Astrocyte of the hippocampus (primary cell): ENCODE measurements at places on chromosomes 1 and 21.
A peak's percentile ranks its signal among the peaks of the same experiment; 100 is the strongest.

DNA sequence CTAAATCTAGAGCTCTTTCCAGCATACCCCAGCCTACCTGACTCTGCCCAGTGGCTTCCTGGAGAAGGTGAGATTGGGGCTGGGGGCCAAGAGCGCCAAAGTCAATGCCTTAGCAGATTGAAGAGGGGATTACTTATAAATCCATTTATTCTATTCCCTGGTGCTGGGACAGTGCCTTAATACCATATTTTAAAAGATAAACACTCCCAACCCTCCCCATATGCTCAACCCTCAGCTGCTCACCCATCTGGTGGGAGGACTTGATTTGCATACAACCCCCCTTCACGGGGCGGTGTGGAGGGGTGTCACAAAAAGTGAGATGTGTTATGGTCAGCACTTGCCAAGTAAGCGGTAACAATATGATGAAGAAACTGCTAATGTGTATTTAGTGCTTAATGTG lies 3.2 kb upstream of the DISP3 start:
- no peak for DNase-seq

DNA sequence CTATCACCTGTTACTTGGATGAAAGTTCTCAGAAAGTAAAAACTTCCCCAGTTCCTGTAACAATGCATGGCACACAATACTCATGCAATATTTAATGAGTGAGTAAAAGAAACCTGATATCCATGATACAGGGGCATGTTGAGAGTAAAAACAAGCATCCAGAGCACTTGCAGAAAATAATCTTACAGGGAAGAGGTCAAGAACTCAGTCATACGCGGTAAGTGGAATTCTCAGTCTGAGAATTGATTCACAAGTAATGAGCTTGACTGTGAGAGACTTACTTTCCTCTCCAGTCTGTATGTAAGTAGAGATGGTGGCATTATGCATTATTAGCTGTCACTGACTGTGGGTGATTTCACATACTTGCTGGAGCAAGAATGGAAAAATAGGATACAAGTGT lies 976.9 kb downstream of the BRINP3 start:
- peak; percentile 1 for DNase-seq

- DNase-seq = peak; percentile 20
These were observed 17.4 kb upstream of the ZMYM6 start for GRCh38 chr1:35049116-35049515.

DNA sequence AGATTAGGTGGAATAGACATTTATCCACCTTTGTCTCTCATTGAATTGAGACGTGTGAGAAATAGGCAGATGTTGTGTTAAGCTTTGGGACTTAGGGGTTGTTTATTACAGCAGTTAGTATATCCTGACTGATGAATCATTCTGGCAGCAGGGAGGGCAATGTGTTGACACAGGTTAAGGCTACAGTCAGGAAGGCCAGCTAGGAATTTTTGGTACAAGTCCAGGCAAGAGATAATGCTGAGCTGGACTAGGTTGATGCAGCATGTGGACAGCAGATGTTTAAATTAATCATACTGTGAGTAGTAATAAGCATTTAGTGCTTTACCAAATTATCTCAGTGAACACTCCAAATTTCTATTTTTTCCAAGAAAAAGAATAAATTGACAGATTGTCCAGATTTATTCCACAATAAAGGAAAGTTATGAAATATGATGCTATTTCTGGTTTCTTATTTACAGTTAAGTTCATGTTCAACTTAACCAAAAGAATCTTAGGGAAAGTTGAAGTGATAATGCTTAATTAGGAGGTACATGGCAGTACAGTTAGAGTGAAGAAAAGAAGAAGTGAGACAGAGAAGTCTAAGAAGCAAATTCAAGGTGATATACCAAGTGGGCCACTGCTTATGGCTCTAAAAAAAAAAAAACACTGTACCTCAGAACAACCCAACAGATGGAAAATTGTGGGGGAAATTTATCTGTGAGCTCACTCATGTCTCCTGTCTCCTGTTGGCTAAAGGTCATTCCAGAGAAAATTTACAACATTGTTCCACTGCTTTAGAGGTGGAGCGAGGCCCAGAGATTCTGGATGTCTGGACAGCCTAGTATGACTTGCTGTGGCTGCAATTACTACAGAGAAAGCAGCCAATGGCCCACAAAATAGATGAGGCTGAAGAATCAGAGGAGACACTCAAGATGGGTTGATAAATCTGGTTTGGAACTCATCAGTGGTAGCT lies 102.7 kb upstream of the C21orf91 start:
- peak; percentile 32 for DNase-seq

DNA sequence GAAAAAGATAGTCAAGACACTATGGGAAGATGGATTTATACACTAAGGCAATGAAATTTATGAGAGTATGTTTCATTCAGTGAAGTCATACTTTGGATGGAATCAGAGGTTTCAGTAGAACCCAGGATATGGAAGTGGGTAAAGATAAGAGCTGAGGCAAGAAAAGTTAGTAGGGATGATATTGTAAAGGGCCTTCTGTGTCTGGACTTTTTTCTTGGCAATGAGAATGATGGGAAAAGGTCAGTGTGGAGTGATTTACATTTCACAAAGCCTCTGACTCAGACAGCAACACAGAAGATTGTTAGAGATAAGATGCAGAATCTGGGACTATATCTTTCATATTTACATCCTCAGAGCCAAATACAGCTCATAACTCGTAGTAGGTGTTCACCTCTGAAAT lies 32.1 kb downstream of the SH3BGR start:
- peak; percentile 30 for DNase-seq

DNA sequence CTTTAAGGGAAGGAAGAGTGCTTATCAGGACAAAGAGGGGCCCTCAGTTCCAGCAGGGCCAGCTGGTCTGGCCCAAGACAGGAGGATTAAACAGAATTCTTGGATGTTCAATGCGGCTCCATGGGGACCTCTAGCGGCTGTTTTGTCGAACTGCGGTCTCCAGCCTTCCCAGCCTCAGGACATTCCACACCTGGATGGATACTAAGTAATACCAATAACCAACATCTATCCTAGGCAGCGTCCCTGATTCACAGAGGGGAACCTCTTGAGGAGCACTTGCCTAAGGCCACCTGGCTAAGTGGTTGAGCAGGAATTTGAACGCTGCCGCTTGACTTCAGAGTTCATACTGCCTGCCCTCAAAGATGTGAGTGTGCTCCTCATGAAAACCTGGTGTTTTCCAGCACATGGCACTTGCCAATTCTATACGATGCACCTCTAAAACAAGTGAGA lies 15.5 kb upstream of the CD247 start:
- peak; percentile 83 for DNase-seq

DNA sequence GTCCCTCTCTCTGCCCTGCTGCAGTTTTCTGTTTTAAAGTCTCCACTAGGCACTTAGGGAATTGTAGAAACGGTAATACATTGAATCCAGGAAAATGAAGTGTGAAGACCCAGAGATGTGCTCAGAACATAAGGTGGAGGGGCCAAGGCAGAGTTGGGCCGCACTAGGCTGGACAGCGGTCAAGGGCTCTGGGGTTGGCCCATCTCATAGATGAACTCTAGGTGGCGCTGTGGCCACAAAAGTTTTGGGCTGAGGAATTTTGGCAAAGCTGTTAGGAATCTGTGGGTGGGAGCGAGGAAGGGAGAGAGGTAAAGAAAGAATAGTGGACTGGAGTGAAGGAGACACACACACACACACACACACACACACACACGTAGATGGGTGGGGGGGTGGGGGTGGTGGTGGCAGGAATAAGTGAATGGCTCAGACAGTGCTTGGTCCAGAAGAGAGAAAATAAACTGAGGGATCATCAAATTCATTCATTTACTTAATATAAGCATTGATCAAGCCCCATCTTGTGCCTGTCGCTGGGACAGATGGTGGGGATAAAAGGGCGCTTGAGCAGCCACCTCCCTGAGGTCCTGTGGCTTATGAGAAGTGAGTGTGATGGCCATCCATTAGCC lies 258.5 kb downstream of the TRABD2B start:
- DNase-seq = peak; percentile 77

DNA sequence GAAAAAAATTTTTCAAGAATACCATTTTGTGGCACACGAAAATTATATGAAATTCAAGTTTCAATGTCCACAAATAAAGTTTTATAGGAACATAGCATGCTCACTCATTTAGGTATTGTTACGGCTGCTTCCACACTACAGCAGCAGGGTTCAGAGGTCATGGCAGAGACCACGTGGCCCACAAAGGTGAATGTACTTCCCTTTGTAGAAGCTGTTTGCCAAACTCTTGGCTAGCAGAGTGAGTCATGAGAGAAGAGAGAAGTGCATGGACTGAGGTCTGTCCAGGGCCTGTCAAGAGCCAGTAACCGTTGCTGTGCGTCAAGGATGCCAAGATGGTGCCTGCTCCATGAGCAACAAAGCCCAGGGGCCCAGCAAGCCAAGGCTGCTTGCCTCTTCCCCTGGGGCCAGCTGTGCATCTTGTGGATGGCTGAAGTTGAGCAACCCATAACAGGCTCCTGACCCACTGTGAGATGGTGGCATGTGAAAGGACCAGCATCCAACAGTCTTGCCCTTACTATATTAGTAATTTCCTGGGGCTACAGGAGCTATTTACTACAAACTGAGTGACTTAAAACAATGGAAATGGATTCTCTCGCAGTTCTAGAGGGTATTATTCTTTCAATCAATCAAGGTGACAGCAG lies 64.8 kb upstream of the ATP5PO start:
- no peak for DNase-seq

- no peak for DNase-seq
These were observed 269.0 kb downstream of the LTN1 start for GRCh38 chr21:28723646-28724045.

GRCh38 chr1:189374816-189375215 lies 1102.8 kb downstream of the BRINP3 start:
- no peak for DNase-seq

GRCh38 chr1:27438621-27439061 lies 46.2 kb downstream of the GPR3 start:
- no peak for DNase-seq

DNA sequence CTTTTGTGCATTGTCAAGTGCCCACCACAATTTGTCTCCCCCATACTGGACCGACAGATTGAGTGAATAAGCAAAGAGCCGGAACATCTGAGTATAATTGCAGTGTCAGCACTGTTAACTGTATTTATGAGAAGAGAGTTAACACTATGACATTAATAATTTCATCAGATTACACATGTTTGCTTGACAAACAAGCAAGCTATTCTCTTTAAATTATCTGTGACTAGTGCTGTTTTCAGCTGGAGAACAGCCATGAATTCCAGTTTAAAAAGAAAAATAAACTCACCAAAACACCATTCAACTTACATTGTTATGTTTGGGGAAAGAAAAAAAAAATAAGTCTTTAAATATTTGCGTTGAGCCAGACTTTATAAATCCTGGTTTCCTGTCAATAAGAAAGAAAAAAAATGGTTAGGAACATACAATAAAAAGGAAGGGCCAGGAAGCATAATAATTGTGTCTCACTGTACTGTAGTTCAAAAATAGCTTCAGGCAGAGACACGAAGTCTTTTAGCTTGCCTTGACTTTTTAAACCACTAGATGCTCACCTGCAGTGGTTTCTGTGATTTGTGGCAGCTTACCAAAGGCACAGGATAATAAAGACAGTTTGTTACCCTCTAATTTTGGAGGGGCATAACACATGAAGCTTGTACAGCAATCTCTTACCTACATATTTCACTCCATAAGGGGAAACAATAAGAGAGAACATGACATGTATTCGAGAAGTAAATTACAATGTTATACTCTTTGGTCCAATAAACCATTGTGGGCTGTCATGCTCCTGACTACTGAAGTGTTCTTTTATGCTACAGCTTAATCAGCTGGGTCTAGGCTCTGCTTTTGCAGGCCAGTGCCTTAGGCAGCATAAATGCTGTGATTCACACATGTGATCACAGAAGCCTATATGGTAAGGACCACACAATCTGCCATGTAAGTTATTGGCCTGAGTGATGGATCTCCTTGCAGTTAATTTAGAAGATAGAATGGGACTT lies 302.0 kb upstream of the ADGRL2 start:
- no peak for DNase-seq

GRCh38 chr1:30427545-30427944 lies 295.8 kb downstream of the MATN1 start:
- no peak for DNase-seq

- no peak for DNase-seq
These were observed 104.3 kb downstream of the RYR2 start for GRCh38 chr1:237146241-237146640.

- no peak for DNase-seq
These were observed 13.8 kb downstream of the PLA2G4A start for GRCh38 chr1:186842547-186842946.

GRCh38 chr1:172451002-172451443 lies 7.2 kb upstream of the PIGC start:
- peak; percentile 72 for DNase-seq

- peak; percentile 67 for DNase-seq
These were observed 40.0 kb upstream of the MAGOH start for GRCh38 chr1:53278298-53278725.

DNA sequence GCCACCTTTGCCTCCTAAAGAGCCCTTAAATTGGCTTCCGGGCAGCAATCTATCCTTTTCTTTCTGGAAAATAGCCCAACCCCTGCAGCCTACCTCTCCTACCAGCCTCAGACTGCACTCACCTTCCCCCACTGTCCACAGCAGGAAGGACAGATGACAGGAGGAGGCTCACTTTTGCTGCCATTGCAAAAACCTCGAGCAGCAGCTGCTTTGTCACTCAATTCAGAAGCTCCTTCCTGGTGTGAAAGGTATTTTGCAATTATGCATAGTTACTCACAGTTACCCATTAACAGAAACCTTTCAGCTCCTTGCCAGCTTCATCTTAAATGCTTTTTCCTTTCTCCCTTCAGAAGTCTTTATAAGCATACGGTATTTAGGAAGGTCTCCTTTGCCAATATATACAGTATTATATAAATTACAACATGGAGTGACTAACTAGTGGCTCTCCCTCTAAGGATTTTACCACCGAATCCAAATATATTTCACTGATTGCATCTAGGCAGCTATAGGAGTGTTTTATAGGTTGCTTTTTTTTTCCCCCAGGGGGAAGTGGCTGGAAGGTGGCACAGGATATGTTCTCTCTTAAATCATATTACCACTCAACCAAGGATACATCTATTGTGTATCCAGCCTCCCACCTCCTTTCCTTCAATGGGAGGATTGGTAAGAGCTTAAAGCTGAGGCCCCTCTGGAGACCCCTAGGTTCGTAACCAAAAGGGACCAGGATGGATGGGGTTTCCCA lies 142.1 kb upstream of the IPO9 start:
- peak; percentile 19 for DNase-seq

- DNase-seq = no peak
These were observed 21.6 kb downstream of the KCND3 start for GRCh38 chr1:111967886-111968285.
